GM12878 (cell line): ENCODE measurements at places on chromosomes 11 and 22.

GRCh38 chr11:17774232-17775034 lies 39.9 kb downstream of the KCNC1 start:
- DNase-seq = no peak
- no peaks in the 10 kb centered on the region for H3K4me1 ChIP-seq
- no peaks in the 10 kb centered on the region for H3K36me3 ChIP-seq
- H3K27ac ChIP-seq = no peak overlapping the region

DNA sequence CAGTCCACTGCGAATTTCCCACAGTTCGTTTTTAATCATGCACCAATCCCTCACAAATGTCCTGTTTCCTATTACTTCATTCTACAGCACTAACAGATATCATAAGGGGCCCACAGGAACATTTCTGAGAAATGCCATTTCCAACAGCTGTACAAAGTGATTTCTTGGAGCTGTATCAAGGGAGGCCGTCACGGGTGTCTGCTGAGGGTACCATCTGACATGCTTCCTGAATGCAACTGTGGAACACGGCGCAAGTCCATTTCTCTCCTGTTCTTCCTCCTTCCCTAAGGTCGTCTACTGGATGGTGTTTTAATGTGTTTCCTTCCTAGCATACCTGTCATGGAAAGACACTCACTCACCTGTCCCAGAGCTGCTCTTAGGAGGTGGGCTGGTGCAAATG lies 320.7 kb downstream of the LARGE1 start:
- H3K36me3 ChIP-seq = no peaks in the 10 kb centered on the region; the same call in none of the 2 replicates
- no peak for DNase-seq
- H3K4me3 ChIP-seq = no peak overlapping the region

DNA sequence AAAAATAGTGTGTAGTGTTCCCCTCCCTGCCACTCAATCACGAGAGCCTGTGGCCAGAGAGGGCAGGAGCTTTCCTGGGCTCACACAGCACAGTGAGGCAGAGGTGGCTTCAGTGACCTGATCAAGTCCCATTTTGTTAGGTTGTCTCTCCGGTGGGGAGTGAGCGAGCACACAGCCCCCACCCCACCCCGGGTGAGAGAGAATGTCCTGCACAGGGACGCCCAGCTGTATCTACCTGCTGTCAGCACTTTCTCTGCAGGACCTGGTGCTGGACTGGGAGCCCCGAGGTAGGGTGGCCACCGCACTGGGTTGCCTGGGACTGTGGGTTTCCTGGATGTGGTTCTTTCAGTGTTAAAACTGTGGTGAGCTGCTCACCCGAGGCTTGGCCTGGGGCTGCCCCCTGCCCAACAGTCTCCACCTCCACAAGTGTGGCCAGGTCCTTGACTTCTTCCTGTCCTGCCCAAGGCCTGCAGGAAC lies 6.1 kb downstream of the CAPN5 start:
- no peak for DNase-seq
- no peaks in the 10 kb centered on the region for H3K36me3 ChIP-seq
- no peak overlapping the region for H3K4me3 ChIP-seq

DNA sequence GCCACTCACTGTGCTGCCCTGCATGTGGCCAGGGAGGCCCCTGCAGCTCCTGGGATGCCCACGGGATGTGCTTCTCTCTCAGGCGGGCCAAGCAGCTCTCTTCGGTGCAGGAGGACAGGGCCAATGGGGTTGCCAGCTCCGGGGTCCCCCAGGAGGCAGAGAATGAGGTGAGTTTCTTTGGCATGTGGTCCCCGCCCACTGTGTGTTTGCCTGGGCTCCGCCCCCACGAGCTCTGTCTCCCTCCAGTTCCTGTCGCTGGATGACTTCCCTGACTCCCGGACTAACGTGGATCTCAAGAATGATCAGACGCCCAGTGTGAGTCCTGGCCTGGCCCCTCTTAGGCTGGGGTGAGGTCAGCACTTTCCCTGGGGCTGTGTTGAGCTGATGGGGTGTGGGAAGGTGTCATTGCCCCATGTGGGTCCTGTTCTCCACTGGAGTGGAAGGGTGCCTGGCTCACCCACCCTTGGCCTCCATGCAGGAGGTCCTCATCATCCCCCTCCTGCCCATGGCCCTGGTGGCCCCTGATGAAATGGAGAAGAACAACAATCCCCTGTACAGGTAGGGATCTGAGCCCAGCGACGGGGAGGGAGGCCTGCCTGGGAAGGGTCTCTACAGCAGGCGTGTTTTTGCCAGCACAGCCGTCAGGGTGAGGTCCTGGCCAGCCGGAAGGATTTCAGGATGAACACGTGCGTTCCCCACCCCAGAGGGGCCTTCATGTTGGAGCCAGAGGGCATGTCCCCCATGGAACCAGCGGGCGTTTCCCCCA lies 7.7 kb downstream of the SCO2 start:
- H3K4me1 ChIP-seq = no peaks in the 10 kb centered on the region; the same call in 1 of the 2 replicates
- no peaks in the 10 kb centered on the region for H3K27me3 ChIP-seq
- no peak overlapping the region for H3K4me3 ChIP-seq
- peaks cover 6% of the 10 kb centered on the region; the same call in 1 of the 2 replicates for H3K36me3 ChIP-seq
- H3K27ac ChIP-seq = no peak overlapping the region
- no peak for DNase-seq

DNA sequence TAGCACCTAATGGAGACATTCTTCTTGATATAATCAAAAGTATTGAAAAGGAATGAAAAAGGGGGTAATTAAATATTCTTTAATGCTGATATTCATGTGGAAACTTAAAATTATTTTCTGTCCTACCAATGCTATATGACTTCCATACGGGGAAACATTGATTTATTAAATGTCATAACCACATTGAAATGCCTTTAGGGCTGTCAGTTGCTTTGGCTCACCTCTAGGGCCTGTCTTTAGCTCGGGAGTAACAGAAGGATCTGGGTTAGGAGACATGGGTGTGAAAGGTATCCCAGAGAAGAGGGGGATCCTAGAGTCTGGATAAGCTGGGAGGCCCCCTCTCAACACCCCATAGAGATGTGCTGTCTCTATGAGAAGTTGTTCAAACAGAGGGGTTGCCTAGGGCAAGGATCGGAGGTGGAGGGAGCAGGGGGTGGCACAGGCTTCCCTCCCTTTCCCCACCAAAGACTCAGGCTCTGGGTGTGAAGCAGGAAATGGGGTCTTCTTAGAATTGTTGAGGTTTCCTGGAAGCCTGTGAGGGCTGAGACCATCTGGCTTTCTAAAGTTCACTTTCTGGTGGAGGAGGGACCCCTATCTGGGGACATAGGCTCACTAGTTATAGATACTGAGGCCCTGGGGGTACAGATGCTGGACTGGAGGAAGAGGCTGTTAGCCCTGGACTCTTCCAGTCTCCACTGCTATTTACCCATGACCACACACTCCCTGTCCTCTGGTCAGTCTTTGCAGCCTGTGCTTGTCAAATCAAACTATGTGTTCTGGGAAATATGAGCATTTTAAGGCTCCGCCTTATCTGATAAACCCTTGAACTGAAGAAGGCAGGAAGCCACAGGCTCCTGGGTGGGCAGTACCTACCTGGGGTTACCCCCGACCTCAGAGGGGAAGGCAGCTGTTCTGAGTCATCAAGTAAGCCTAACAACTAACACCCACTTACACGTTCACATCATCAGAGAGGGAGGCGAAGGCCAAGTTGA lies 55.8 kb upstream of the RRAS2 start:
- H3K4me3 ChIP-seq = no peak overlapping the region
- H3K36me3 ChIP-seq = no peaks in the 10 kb centered on the region
- no peak overlapping the region; the same call in 1 of the 2 replicates for H3K27ac ChIP-seq
- H3K27me3 ChIP-seq = no peaks in the 10 kb centered on the region

DNA sequence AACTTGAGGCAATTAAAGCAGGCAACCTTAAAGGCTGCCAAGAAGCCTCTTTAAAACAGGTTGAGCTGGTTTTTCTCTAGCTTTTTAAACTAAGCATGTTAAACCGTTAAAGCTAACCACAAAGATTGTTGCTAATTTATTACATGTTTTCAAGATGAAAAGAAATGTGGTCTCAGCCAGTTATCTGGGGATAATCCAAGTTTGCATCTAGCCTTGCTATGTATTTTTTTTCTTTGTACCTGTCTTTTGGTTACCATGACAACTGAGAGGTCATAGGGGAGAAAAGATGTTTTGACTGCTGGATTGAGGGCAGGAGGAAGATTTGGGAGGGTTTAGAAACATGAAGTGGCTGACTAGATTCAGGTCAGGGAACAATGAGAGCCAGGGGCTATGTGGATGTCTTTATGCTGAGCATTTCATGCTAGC lies 19.2 kb upstream of the PGM2L1 start:
- H3K4me1 ChIP-seq = no peaks in the 10 kb centered on the region
- no peak for DNase-seq
- no peak overlapping the region for H3K4me3 ChIP-seq
- no peaks in the 10 kb centered on the region for H3K27me3 ChIP-seq
- H3K27ac ChIP-seq = no peak overlapping the region
